ENCODE measurements at places on chromosomes 11 and 22.

GRCh38 chr11:824942-825341, 2.8 kb upstream of the CRACR2B start:
- DNase-seq = no peak

GRCh38 chr22:27115816-27116256, 458.4 kb downstream of the MIAT start:
- DNase-seq = no peak

DNA sequence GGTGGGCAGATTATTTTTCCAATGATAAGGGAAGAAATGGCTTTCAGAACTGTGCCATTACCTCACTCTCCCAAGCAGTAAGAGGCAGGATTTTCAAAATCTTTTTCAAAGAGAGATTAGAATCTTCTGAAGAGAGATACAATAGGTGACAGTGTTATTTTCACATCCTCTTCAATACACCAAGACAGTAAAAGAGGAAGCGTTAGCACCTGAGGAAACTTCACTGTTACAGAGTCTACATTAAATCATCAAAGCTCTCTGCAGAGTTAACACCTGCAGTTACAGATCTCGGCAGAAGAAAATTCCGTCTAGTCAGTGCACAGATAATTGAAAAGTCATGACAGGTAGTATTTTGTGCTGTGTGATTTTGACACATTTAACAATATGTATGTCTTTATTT, 144.9 kb downstream of the PGR start:
- DNase-seq = no peak

GRCh38 chr11:123564221-123564620, 90.2 kb downstream of the SCN3B start:
- no peak for DNase-seq

DNA sequence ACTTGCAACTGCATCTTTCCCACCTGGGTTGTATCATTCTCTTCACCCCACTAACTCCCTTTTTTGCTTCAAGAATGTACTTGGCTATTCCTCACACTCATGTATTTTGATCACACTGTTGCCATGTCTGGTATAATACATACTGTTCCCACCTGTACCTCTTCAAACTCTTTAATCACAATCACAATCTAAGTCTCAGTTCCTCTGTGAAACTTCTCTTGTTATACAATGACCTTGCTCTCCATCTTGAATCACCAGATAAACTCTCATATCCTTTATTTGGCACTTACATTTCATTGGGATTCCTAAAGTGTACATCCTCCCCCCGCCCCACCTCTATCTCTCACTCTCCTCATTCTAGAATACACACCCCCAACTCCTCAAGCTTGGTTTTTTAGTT, 516.0 kb upstream of the CHORDC1 start:
- DNase-seq = no peak

DNA sequence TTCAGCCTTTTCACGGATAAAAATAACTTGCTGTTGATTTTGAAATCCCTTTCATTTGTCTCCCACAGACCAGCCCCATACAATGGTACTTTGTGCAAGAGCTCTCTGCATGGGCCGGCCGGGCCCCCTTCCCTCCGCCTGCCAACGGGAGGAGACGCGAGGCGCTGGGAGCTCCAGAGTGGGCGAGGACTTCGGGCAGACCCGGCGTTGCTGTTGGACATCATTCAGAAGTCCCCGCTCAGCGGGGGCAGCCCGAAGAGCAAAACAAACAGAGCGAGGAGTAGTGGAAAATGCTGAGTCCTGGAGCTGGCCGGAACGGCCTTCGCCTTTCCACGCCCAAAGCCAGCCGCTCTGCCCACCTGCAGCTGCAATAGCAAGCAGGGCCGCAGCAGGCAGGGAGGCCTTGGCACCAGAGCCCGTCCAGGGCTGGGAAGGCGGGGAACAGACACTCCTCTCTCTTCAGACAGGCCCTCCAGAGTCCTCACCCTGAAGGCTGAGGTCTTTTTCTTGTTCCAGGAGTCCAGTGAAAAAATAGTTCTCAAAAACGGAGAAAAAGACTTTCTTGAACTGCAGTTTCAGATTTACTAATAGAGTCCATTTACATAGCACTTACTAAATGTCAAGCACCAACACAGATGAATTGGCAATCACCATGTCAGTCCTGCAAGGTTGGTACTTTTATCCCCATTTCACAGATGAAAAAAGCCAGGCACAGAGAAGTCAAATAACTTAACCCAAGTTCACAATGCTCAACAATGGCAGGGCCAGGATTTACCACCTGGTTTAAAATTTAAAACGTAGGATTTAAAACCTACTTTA, 135.5 kb downstream of the ETS1 start:
- DNase-seq = no peak

DNA sequence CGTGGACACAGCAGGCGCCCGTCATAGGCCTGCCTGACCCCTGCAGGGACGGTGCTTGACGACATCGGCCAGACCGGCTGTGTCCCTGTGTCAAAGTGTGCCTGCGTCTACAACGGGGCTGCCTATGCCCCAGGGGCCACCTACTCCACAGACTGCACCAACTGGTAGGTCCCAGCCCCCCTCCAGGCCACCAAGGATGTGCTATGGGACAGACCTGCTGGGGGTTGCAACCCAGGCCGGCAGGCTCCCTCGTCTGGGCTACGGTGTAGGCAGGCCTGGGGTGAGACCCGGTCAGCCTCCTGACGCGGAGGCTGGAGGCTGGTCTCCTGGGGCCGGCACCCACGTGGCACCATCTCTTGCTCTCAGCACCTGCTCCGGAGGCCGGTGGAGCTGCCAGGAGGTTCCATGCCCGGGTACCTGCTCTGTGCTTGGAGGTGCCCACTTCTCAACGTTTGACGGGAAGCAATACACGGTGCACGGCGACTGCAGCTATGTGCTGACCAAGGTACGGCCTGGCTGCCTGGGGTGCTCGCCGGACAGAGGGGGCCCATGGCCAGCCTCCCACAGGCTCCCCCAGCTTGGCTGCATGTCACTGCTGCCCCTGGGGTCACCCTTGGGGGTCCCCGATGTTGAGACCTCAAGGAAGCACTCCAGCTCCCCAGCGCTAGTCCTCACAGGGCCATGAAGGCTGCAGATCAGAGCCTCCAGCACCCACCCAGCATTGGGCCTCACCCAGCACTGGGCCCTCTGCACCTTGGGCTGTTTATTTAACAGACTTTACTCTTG, 7.7 kb downstream of the MUC5AC start:
- no peak for DNase-seq

GRCh38 chr11:47305734-47306483, 36.0 kb downstream of the MADD start:
- no peak for DNase-seq

GRCh38 chr11:36308577-36308976, 12.5 kb downstream of the PRR5L start:
- no peak for DNase-seq

DNA sequence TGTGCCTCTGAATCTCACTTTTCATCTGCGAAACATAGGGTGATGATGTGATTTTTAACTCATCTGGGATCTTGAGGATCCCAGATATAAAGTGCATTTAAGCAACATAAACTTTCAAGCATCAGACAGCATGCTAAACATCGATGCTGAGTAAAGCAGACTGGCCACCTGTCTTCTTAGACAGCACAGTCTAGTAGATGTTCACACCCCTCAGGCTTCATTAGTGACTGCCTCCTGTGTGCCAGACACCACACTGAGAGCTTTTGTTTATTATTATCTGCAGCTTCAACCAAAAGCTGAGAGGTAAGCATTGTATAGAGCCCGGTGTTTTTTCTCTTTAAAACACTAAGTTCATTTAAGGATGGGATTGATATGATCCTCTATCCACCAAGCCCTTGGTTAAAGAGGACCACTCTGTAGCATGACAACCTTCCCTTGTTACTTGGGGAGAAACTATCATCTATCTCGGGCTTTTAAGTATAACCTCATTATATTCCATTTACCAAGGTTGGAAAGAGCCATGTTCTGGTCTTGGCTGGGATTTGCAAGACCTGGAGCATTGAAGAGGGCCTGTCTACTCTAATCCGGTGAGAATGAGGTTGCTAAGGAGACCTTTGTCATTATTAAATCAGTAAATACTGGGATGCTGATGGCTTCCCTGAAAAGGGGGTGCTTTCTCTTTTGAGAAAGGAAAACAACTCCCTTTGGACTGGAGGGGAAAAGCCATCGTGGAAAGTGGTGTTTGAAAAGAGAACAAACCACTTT, 114.2 kb upstream of the SEZ6L start:
- no peak for DNase-seq

- DNase-seq = no peak
Observed at GRCh38 chr22:41799486-41800347, 762 bp upstream of the CCDC134 start.

- no peak for DNase-seq
Observed at GRCh38 chr22:44947049-44947448, 62.8 kb downstream of the PHF21B start.

DNA sequence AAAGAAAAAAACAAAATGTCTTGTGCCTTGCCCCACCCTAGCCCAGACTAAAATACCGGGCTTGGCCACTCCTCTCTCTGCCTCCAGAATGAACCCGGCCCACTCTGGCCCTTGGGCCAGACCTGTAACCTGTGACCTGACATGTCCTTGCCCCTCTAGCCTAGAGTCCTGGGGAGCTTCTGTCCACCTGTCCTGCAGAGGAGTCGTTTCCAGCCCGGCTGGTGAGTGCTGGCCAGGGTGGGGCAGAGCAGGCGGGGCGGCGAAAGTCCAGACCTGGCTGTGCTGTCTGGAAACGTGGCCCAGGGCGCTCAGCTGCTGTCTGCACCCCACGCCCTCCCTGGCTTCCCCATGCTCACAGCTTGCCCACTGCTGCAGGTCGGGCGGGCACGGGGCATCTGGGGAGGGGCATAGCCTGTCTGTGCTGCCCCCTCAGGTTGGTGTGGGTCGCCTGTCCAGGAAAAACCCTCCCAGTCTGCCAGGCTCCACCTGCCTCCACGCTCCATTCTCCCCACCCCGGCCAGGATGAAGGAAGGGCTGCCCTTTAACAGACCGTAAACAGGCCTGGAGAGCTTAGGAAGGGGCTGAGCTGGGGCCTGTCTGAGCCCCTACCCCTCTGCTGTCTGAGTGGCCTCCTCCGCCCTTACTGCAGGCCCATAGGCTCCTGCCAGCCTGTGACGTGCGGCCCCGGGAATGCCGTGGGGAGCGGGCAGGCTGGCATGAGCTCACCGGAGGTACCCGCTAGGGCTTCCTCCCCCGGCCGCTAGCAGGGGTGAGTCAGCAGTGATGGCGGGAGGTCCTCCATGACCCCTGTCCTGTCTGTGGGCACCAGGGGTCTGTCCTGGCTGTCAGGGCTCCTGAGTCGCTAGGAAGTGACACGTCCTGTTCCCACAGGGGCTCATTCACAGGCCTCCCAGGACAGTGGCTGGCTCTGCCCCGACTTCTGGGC, 1.9 kb downstream of the CD151 start:
- no peak for DNase-seq

DNA sequence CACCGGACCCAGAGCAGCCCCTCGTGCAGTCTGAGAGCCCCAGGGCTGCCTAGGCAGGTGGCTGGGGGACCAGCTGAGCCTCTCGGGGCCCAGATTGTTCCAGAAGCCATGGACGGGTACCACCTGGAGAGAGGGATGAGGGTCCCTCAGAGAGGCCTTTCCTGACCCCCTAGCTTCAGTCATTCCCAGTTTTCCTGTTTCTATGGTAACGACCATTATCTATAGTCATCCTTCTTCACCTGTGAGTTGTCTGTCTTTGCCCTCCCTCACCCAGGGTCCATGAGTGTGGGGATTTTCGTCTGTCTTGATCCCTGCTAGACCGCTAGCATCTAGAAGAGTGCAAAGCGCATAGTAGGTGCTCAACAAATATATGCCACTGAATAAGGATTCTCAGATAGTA, 76.3 kb upstream of the TCF20 start:
- no peak for DNase-seq

DNA sequence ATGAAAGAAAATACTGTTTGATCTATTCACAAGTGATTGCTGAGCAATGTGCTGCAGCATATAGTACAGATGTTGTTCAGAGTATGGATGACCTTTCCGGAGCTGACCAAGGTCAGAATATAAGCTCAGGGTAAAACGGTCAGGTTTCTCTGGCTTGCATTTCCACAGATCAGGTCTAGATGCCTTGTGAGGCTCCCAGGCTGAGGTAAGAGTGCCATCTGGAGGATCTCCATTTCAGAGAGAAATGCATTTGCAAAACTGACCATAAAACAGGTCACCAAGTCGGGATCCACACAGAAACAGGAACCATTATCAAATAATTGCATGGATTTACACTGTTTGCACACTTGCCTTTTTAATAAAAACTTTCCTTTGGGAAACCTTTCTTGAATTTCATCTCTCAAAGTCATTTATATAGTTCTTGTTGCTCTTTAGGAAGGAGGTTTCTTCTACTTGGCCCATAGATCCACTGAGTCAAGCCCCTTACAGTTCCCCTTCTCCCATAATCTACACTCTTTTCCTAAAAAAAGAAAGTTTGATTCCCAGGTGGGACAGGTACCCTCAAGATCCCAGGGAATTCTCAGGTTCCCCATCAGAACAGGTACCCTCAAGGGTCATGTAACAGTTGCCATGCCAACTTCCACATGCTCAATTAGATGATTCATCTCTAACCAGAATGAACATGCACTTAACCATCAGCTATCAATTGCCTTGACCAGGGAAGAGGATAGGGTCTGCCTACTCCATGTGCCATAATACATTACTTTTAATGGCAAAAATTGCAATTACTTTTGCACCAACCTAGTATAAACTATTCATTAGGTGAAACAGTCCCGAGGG, 25.0 kb upstream of the TMPRSS5 start:
- no peak for DNase-seq

- DNase-seq = no peak
Observed at GRCh38 chr11:106632283-106632682, 386.0 kb downstream of the GUCY1A2 start.

GRCh38 chr11:116927163-116927974, 89.9 kb upstream of the APOA1 start:
- no peak for DNase-seq

All from cortex of kidney (tissue), 1 donor.